ENCODE measurements at places on chromosomes 11 and 22.

GRCh38 chr11:8757533-8757932 is 74.9 kb downstream of the RPL27A start:
- no peak for DNase-seq

- no peak for DNase-seq
These were observed 29.0 kb upstream of the NELL1 start for GRCh38 chr11:20640401-20640800.

- DNase-seq = no peak
These were observed 39.7 kb downstream of the PPP6R3 start for GRCh38 chr11:68500206-68500605.

DNA sequence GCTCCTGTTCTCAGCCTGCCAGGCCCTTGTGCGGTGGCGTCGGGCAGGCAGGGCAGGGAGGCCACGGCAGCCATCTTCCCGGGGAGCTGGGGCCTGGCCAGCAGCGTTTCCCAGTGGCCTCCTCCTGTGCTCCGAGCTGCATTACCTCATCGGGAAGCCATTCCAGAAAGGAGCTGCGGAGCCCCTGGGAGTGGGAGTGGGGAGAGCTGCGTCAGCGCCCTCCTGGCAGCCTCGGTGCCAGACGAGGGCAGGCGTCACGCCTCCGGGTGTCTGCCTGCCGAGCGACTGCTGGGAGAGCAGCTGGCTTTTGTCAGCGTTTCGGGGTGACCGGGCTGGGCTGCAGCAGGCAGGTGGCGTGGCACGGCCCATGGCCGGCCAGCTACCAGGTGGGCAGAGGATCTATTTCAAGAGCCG is 30.9 kb upstream of the WNT7B start:
- peak; percentile 92 for DNase-seq

- no peak for DNase-seq
These were observed 22.4 kb downstream of the SLC37A2 start for GRCh38 chr11:125085301-125086081.

DNA sequence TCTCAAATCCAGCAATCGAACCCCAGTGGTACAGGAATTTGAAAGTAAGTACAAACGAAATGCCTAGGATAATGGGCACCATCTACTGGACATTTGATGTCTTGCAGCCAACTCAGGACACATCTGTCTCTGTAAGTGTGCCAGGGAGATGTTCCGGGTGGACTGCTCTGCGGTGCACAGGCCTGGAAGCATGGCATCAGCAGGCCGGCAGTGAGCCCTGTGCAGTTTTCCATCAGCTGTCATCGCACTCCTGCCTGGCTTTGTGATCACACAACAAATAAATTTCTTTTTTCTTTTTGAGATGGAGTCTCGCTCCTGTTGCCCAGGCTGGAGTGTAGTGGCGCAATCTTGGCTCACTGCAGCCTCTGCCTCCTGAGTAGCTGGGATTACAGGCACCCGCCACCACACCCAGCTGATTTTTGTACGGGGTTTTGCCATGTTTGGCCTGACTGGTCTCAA is 71.0 kb downstream of the JAM3 start:
- DNase-seq = peak; percentile 82

DNA sequence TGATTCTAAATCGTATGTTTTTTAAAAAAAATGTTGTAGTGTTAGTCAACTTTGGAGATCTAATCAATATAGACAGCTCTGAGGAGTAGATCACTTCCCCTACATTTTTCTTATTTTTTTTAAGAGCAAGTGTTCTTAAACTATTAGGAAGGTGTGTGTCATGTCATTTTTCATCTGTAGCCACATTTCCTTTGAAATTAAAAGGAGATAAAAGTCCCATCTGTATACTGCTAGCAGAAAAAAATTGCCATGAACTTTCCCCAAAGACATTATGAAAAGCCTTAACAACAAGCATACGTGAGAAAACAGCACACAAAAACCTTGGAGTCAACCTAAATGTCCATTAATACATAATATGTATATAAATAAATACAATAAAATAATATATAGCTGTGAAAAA is 286.6 kb downstream of the ETS1 start:
- DNase-seq = no peak

DNA sequence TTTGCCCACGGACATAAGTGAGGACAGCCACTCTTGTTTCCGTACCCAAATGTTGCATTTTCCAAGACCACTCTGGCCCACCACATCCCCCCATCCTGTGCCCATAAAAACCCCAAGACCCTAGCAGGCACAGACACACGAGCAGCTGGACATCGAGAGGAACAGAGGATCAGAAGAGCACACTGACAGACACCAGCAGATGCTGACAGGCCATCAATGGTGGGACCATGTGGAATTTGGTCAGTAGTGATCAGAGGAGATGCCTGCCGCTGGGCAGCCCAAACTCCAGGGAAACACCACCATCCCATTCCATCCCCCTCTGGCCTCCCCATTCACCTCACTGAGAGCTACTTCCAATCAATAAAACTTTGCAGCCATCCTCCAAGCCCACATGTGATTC is 87.0 kb downstream of the DLG2 start:
- no peak for DNase-seq

- DNase-seq = no peak
These were observed 468.6 kb downstream of the BRD1 start for GRCh38 chr22:49359076-49359475.

DNA sequence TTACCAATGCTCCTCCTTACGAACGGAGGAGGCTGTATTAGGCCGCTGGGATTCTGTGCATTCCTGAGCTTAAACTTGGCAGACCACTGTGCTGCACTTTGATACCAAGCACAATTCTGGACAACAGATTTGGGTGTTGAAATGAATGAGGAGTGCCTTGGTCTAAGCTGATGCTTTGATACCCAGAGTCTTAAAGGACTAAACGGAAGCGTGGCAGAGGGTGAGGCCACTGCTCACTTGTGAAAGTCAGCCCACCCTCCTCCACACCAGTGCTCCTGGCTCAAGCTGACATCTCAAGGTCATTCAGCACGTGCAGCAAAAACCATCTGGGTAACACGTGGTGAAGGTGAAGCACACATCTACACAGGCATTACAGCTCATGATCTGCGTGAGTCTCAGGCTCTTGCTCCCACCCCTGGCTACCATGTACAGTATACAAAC is 85.9 kb downstream of the MICAL3 start:
- no peak for DNase-seq

DNA sequence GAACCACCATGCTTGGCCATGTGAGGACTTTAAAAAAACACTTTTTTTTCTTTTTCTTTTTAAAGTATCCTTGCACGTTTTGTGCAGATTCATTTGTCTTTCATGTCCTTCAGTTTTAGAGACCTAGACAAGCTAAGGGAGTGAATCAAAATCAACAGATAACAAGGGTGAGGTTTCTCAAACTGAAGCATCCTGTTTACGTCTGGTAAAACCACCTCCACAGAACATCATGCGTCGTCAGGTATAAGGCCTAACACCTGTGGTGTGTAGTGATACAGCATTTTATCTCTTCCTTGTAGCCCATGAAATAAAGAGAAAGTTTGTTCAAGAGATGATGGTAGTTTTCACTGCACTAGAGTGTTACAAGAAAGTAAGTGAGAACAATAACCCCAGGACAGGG is 26.3 kb upstream of the CSF2RB start:
- DNase-seq = no peak

- no peak for DNase-seq
These were observed 7.2 kb downstream of the SMTNL1 start for GRCh38 chr11:57544566-57544965.

GRCh38 chr22:32737811-32738497 is 63.6 kb upstream of the TIMP3 start:
- DNase-seq = no peak

- DNase-seq = peak; percentile 72
These were observed 81.9 kb upstream of the HEPHL1 start for GRCh38 chr11:93939084-93939760.

GRCh38 chr11:60932605-60933356 is 8.5 kb downstream of the TMEM132A start:
- DNase-seq = peak; percentile 35

- no peak for DNase-seq
These were observed 992 bp downstream of the LGALS12 start for GRCh38 chr11:63506876-63507275.

DNA sequence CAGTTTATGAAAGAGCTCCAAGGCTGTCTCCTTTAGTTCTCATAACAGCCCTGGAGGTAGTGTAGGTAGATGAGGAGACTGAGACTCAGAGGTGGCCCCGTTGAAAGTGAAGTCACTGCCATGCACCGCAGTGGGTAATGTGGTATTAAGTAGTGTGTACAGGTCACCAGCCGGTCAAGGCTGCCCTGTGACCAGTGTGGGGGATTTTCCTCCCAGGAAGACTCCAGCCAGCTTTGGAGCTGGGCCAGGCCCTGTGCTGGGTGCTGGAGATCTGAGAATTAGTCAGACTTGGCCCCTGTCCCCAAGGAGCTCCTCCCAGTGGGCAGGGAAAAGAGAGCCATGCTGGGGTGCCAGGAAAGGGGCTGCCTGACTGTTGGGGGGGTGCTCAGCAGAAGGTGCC is 5.3 kb downstream of the OMP start:
- peak; percentile 92 for DNase-seq

GRCh38 chr11:43708776-43709175 is 28.2 kb downstream of the HSD17B12 start:
- DNase-seq = no peak

DNA sequence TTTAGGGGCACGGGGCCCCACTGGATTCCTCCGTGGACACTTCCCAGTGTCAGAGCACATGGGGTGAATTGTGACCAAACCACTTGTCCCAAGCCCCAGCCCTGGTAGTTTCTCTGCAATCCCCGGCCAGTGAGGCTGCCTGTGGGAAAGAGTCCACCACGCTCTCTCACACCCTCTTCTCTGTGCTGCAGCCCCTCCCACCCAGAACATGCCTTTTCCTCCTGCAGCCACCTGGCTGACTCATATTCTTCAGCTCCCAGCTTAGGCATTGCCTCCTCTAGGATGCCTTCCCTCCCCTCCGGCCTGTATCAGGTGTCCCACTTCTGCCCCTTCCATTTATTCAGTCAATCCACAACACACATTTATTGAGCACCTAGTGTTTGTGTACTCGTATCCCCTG is 5.4 kb upstream of the RPS6KB2 start:
- no peak for DNase-seq

- DNase-seq = no peak
These were observed 31.3 kb upstream of the MYOD1 start for GRCh38 chr11:17687946-17688670.

- no peak for DNase-seq
These were observed 4.7 kb downstream of the B3GNT6 start for GRCh38 chr11:77038825-77039326.

DNA sequence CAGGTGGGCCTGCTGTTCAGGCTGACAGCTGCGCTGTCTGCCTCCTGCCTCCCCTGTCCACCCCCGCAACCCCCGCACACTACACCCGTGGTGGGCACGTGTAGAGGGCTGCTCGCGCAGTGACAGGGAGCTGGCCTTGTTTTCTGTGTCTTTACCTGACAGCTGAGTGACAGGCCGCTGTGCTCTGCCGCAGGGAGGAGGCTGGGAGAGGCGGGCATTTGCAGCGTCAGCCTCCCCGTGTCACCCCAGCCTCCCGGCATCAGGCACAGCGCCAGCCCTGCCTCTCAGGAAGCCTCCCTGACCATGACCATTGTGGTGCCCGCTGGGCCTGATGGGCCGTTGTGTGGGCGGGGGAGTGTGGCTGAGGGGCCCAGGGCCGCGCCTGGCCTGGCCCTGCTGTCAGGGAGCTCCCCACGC is 32.0 kb upstream of the RELT start:
- DNase-seq = no peak

GRCh38 chr11:31636983-31637382 is 127.4 kb downstream of the ELP4 start:
- no peak for DNase-seq

GRCh38 chr11:131852757-131853156 is 482.3 kb downstream of the NTM start:
- no peak for DNase-seq

DNA sequence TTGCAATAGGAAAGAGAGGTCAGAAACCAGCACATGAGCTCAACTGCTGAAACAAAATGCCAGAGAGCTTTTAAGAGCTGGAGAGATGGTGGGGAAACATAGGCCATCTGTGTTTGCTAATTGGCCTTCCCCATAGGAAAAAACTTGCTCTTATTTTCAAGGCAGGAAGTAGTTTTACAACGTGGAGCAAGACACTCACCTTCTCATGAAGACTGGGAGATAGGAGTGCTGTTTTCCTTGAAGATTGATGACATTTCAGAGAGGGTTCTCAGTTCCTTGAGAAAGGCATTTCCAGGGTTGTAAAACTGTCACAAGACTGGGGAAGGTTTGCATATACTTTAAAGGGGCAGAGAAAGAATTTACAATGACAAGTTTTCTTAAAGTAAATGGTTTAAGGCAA is 586.3 kb upstream of the RAG2 start:
- no peak for DNase-seq

- no peak for DNase-seq
These were observed 1122.3 kb downstream of the BRD1 start for GRCh38 chr22:48705159-48705916.

- DNase-seq = no peak
These were observed 581.1 kb upstream of the ARHGAP42 start for GRCh38 chr11:100105982-100106358.

DNA sequence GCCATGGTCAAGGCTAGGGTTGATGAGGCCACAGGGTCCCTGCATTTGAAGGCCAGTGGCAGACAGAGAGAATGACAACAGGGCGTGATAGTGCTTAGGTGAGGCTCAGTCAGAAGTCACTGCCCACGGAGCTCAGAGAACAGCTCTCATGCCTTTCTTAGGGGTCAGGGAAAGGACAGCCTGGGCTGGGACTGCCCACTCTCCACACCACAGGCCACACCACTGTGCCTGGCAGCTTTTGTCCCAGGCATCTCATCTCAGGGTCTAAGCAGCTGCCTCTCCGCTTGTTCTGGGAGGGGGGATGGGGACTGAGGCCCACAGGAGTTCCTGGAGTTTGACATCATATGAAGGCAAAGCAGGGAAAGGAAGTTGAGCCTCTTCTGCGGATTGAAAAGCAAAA is 150.2 kb upstream of the B3GAT1 start:
- DNase-seq = no peak

DNA sequence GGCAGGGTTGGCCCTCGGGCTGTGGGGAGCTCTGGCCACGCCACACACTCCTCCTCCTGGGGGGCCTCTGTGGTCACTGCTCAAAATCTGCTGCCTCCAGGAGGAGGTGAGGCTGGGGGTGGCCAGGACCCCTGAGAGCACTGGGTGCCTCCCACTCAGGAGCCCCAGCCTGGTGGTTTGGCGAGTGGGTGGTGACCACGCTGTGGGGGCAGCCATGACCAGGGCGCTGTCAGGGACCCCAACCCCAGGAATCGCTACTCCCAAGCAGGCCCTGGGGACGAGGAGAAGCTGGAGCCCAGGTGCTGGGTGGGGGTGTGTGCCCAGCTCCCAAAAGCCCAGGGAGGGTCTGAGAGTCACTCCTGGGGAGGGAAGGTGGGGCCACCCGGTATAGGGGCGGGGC is 30.1 kb downstream of the TSPAN4 start:
- DNase-seq = no peak

GRCh38 chr22:17638182-17638431 is 450 bp upstream of the BCL2L13 start:
- no peak for DNase-seq

GRCh38 chr11:35150454-35150853 is 11.5 kb downstream of the CD44 start:
- DNase-seq = no peak

All from astrocyte of the spinal cord (primary cell).